ENCODE measurements at places on chromosomes 3 and 15.

DNA sequence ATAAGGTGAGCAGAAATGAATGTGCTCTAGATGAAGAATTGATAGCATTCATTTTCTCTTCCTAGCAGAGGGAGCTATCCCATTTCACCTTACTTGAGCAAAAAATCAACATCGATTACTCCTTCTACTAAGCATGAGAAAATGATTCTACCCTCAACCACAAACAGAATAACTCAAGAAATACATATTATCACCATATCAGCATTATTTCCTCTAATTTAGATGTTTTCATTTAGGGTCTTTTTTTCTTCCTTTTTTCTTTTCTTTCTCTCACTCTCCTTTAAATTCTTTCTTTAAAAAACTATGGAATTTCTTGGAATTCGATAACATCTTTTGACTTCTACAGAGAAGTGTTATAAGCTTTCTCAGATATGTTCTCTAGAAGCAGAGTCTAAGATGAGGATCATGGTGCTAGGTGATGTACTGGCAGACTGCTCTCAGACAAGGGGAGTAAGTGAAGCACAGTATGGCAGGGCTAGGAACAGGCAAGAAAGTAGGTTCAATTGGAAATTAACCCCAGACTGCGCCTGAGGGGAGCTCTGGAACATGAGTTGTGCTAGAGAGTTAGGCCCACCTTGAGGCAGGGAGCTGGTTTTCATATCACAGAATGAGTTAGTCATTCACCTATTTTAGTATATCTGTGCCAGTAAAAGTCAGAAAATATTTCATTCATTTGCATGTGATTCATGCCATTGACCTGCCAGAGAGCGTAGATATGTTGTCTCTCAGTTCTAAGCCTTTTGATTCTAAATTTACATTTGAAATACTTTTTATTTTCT, 279.2 kb upstream of the KCNH8 start:
- no peak for DNase-seq

DNA sequence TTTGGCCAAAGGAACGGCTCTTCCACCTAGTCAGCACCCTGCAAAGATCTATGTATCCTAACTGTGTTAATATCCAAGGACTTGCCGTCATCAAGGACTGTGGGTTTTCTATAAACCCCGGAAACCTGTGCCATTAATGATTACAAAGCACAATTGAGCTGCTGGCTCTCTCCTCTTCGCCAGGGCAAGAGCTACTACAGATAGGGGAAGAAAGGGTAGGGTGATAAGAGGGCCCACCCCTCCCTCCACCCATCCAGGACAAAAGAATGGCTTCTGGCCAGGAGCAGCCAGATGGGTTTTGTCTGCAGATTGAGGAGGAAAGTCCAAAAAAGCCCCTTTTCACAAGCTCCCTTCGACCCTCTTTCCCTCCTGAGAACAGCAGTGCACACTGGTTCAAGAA, 9.9 kb downstream of the RFT1 start:
- DNase-seq: no peak

DNA sequence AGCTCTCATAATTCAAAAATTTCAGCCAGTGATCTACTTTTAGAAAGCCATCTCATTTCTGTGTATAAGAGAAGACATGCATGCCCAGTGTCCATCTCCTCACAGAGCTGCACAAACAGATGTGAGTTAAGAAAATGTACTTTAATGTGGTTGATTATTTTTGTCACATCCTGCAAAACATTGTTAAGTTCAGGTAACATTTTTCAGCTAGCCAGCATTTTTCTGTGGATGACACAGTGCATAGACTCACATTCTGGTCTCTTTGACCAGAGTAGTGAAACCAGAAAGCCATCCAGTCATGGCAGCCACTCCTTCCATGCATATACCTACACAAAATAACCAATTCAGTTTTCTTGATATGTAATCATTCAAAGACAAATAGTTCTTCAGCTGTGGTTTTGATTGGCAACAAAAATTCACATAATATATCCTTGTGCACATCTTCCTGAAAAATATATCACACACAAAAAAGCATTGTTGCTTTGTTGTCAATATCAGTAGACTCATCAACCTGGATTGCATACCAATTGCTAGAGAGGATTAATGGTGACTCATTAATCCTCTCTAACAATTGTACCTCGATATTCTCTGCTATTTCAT, 2.1 kb upstream of the PLSCR1 start:
- no peak for DNase-seq

- DNase-seq: no peak
Measured at GRCh38 chr3:43246976-43247375, 39.4 kb upstream of the SNRK start.

DNA sequence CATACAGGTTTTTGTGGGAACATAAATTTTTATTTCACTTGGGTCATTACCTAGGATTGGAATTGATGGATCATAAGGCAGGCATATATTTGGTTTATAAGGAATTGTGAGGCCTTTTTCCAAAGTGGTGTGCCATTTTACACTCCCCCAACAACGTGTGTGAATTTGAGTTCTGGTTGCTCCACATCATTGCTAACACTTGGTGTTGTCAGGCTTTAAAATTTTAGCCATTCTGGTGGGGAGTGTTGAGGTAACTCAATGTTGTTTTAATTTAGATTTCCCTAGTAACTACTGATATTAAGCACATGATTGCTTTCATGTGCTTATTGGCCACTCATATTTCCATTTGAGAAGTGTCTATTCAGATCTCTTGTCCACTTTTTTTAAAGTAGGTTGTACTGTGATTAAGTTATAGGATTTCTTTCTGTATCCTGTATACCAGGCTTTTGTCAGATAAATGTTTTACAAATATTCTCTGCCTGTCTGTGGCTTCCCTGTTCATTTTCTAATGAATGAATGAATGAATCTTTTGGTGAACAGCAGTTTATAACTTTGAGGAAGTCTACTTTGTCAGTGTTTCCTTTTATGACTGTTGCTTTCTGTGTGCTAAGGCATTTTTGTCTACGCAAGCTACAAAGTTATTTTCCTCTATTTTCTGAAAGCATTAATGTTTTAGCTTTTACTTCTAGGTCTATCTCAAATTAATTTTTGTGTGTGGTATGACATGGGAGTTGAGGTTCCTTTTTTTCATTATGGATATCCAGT, 17.9 kb upstream of the NR2C2 start:
- no peak for DNase-seq

- DNase-seq: no peak
Measured at GRCh38 chr15:29054171-29055045, 168.6 kb downstream of the APBA2 start.

DNA sequence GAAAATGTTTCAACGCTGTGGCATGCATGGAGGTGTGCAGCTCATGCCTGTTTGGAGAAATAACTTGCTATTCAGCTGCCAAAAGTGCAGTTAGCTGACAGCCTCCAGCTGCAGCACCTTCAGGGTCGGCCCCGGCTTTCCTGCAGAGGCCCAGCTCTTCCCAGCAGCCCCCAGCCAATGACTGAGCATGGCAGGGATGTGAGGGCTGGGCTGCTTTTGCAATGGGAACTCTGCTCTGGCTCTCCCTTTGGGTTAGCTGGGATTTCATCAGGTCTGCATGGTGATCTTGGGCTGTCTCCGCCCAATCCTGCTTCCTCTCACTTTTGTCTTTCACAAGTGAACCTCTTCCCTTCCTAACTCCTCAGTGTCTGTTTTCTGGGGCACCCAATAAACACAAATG, 396.6 kb downstream of the EPHB1 start:
- DNase-seq: no peak

DNA sequence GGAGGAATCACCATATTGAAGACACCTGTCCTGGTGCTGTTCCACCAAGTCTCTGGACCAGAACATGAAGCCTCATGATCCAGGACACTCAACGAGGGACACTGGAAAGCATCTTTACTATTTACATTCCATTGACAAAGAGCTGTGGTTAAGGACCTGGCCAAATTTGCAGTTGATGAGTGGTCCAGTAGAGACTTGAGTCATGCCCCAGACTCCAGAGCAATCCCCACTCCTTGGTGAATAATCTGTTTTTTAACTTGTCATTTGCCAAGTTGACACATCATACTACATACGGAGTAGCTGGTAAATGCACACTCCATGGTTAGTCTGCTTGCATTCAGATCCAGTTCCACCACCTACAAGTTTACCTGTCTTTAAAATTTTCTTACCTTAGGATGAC, 1.2 kb upstream of the COL6A6 start:
- DNase-seq: no peak

DNA sequence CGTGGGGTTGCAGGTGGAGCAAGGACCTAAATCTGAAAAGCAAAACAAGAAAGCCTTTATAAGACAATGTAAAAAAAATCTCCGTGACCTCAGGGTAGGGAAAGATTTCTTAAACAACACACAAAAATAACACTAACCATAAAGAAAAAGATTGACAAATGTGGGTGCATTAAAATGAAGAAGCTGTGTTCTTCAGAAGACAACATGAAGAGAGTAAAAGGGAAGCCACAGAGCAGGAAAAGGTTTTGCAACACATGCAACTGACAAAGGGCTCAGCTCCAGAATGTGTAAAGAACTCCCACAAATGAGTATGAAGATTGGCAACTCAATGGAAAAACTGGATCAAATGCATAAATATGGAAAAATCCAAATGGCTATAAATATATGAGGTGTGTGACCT, 74.2 kb downstream of the MAGEF1 start:
- no peak for DNase-seq
